ENCODE measurements at places on chromosomes 5 and 9. TPM values are rescaled to one million over a fixed set of nuclear protein-coding genes. Genes with fewer than 3 reads are reported as not detected.

GRCh38 chr5:6675784-6676491 is 37.3 kb upstream of the TENT4A start:
- H3K27ac ChIP-seq = no peak overlapping the region
- H3K4me3 ChIP-seq = no peak overlapping the region
- peaks cover 27% of the 10 kb centered on the region for H3K36me3 ChIP-seq

DNA sequence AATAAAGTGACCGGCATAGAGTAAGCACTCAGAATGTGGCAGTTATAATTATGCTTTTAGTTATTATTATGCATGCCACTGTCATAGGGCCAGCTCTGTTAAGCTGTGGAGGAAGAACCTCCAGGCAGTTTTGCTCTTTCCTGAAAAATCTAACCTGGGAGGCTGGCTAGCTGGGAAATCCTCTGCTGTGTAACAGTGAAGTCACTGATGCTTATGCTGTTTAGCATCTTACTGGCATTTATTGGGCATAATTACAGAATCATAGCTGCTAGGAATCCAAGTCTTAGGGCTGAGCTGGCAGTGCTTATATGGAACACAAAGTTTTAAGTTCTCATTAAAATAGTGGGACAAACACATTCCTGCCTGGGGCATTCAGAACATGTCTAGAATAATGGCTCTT is 5.5 kb upstream of the GSN start:
- no peaks in the 10 kb centered on the region for H3K36me3 ChIP-seq
- H3K27ac ChIP-seq = no peak overlapping the region
- H3K4me3 ChIP-seq = no peak overlapping the region
- DNase-seq = no peak

DNA sequence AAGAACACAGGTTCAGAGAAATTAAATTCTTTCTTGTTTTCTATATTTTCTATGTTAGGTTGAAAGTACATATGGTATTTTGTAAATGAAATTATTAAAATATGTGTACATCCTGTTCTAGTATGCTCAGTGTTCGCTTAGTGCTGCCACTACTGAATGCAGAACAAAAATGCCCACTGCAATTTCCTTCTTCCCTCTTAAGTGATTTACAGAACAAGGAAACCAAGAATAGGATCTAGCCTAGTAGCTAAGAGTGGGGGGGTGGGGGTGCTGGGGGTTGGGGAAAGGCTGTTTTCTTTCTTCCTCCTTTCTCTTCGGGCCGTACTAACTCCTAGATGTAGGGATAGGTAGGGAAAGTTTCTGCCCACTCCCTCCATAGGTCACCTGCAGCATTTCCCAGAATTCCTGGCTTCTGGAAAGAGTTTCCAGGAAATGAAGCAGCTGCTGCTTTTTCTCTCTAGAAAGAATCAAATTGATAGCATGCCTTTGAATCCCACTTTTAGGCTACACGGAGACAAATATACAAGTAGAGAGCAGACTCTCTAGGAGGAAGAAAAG is 15.7 kb downstream of the SPATA9 start:
- no peak for DNase-seq
- peaks cover 23% of the 10 kb centered on the region for H3K4me1 ChIP-seq
- no peaks in the 10 kb centered on the region for H3K36me3 ChIP-seq
- H3K27ac ChIP-seq = no peak overlapping the region
- H3K4me3 ChIP-seq = no peak overlapping the region

DNA sequence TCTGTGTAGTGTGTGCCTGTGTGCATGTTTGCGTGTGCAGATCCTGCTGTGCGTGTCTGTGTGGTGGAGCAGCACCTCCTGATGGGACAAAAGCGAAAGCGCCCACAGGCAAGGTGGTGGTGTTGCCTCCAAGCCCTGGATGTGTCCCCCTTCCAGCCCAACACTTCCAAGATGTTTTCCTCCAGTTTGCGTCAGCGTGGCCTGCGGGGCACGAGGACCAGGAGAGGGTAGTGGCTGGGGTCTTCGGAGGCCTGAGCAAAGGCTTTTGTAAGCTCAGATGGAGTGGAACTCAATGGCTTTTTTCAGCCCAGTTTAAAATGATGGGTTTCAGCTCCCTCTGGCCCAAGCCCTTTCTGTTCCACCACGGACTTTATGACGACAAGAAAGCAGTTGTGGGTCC is 209.5 kb downstream of the IRX2 start:
- H3K36me3 ChIP-seq = no peaks in the 10 kb centered on the region
- H3K4me1 ChIP-seq = no peaks in the 10 kb centered on the region
- DNase-seq = no peak
- no peak overlapping the region for H3K4me3 ChIP-seq
- no peak overlapping the region for H3K27ac ChIP-seq
- peaks cover 16% of the 10 kb centered on the region for H3K27me3 ChIP-seq

Gene GADD45G
- total RNA-seq = 3.3 TPM

Gene CEP72
- 8.6 TPM for total RNA-seq

Gene NR5A1
- total RNA-seq = not detected

Data from esophagus squamous epithelium (tissue), 5 donors.